ENCODE measurements at places on chromosomes 1 and 21.

DNA sequence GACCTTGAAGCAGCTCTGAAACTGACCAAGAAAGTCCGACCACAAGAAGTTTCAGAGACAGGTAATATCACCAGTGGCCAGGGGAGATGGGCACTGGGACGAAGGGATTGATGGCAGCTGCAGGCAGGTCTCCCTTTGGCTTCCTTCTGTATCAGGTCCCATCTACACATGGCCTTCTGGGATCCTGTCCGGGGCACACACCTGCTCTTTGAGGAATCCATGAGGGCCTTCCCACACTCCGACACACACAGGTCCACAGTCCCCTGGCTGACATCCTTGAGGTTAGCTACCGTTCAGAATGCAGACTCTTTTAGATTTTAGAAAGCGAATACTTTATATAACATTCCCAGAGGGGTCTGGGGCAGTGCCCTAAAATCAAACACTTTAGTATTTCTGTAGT, 26.5 kb upstream of the TMEM125 start:
- no peak for DNase-seq

DNA sequence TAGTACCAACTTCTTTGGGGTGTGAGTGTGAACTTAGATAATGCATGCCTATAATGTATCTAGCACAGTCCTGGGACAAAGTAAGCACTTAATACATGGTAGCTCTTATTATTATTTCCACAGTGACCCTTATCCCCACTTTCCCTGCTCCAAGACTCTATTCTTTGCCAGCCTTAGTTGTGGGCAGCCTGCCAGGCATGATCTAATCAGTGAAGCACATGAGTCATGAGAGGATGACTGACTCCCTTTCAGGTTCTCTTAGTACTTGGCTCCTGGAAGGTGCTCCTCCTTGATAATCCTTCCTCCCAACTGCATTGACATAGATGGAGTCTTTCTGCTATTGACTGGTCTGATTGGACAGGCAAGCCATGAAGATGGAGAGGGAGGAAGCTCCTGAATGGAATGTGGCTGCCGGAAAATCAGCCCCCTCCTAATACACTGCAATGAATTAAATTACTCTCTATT, 17.4 kb upstream of the GNG12 start:
- DNase-seq, result no peak

- DNase-seq, result no peak
These were observed 345.5 kb downstream of the NTNG1 start for GRCh38 chr1:107486349-107486748.

GRCh38 chr1:63418101-63418500, 50.7 kb downstream of the ALG6 start:
- DNase-seq, result no peak

DNA sequence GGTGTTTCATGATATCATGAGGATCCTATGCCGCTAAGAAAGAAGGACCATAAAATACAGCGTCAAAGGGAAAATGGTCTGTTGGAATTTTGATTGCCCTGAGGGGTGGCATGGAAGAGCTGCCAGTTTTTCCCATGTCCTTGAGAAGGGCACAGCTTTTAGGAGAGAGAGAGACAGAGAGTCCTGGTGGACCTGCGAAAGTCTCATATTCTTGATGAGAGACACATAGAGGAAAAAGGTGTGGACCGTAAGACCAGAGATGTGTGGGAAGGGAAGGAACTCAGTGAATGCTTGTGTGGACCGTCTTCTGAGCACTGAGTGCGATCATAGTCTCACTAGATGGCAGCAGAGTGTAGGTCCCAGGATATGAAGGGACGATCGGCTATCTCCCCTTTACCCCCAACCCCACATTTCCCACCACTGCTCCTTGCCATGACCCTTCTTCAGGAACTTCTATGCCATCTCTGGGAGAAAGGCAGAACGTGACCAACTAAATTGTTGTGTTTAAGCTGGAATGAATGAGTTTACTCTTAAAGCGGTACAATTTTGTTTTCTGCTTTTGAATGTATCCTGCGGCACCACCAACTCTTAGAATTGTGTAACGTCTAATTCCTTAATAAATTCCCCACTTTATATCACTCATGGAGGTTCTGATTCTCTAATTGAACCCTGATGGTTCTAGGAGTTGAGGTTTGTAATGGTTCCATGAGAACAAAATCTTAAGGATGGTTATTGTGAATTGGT, 117.7 kb downstream of the CTH start:
- DNase-seq, result no peak

DNA sequence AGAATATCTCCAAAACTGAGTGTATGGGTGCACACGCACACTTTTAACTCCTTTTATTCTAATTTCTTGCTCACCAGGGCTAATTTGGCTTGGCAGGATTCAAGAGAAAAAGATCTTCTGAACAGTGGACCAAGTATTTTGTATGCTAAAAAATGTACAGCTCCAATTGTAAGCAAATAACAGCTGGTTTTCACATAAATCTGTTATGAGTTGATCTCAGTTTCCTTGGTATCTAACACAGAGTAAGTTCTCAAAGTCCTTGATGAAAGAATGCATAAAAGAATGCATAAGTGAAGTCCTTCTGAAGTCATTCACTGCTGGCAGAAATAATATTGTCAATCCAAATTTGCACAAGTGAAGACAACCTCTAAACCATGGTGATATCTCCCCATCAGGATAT, 213.0 kb downstream of the OMA1 start:
- no peak for DNase-seq

DNA sequence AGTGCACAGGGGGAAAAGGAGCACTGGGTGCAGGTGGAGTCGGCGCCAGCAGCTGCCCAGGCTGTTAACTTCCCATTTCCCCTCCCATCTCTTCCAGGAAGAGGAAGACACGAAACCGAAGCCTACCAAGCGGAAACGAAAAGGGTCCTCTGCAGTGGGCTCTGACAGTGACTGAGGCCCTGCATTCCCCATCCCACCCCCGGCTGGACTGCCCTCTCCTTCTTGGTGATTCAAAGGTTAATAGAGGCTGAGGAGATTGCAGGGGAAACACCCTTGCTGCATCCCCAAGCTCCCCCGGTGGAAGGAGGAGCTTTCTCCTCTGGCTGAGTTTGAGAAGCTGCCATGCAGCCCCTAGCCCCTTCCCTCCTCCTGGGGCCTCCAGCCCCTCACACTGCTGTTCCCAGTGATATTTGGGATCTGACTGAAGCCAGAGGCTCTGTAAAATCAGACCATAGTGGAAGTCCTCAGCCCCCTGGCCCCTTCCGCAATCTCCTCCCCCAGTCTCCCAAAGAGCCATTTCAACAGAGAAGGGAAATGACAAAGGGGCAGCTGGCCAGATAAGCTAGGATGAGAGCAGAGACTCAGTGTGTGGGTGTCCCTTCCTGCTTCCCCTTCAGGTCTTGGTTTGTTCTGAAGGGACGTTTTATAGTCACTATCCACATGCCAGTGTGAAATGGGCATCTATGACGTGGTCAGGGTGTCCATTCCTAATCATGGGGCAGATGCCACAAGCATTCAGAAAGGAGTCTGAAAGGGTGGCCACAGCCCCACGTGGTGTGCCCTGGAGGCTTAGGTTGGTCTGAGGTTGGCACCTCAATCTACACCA, 1.9 kb upstream of the SLC27A3 start:
- no peak for DNase-seq

- no peak for DNase-seq
These were observed 199.4 kb upstream of the NRIP1 start for GRCh38 chr21:15264084-15264665.

DNA sequence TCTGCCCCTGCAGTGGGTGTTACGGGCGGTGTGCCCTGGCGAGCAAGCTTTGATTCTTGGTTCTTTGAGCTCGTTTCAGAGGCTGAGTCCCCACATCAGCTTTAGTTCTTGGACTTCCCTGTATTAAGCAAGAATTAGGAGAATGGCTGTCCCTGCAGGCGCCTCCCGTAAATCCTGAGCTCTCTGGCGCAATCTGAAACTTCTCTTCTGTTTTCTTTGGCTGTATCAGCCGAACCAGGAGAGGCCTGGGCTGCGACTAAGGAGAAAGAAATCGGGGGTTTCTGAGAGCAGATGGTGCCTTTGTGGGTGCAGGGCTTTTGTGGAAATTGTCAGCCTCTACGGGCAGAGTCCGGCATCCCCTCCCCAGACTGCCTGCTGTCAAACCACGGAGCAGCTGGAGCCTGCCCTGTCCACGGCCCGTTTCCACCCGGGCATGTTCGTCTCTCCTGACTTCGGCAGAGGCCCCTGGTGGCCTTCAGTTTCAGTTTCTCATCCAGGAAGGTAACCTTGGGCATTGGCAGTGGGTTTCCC, 17.9 kb downstream of the CSTB start:
- DNase-seq, result no peak

- DNase-seq, result no peak
These were observed 33.8 kb downstream of the PRSS38 start for GRCh38 chr1:227849251-227849650.

GRCh38 chr1:4681026-4681425, 26.6 kb downstream of the AJAP1 start:
- no peak for DNase-seq

DNA sequence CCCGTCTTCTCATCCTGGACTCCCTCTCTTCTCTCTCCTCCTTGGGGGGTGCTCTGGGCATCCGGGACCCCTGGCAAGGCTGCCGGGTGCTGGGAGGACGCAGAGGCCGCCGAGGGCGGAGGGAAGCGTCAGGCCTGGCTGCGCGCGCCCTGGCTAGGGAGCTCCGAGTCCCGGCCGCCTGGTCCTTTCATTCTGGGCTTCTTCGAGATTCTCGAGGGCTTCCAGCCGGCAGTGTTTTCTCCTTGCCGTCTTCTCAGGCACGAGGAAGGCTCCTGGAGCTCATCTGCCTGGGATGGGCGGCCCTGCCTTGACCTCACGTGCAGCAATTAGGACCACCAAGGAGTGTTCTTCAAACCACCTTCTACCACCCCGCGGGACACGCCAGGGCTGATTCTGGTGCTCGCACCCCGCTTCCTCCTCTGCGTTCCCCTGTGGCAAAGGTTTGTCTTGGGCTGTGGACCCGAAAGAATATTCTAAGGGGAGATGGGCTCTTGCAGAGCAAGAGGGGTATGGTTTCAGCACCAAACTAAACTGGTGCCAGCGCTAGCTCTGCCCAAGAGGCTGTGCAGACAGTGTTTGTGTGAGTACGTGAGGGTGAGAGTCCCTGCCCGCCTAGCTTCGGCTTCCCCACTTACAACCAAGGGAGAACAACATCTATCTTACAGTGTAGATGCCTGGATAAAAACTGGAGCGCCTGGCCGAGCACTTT, 36.5 kb downstream of the PIK3CD start:
- DNase-seq, result no peak

DNA sequence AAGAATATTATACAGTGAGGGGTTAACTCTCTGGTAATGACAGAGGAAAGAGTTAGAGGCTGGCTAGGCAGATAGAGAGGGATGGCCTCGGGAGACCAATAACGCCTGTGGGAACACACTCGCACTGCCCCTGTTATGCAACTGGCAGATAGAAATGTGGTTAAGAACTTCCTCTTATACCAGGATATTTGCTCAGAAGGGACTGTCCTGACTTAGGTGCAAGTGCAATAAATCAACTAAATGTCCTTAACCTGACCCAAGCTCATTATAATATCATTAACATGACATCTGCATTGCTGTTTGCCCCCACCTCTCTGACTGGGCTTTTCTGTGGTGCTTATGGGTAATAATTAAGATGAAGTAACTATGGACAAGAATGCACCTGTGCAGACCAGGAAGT, 1518.0 kb downstream of the NCAM2 start:
- no peak for DNase-seq

GRCh38 chr1:237760951-237761350, 129.8 kb downstream of the ZP4 start:
- no peak for DNase-seq

GRCh38 chr1:185775501-185775900, 41.3 kb downstream of the HMCN1 start:
- no peak for DNase-seq

DNA sequence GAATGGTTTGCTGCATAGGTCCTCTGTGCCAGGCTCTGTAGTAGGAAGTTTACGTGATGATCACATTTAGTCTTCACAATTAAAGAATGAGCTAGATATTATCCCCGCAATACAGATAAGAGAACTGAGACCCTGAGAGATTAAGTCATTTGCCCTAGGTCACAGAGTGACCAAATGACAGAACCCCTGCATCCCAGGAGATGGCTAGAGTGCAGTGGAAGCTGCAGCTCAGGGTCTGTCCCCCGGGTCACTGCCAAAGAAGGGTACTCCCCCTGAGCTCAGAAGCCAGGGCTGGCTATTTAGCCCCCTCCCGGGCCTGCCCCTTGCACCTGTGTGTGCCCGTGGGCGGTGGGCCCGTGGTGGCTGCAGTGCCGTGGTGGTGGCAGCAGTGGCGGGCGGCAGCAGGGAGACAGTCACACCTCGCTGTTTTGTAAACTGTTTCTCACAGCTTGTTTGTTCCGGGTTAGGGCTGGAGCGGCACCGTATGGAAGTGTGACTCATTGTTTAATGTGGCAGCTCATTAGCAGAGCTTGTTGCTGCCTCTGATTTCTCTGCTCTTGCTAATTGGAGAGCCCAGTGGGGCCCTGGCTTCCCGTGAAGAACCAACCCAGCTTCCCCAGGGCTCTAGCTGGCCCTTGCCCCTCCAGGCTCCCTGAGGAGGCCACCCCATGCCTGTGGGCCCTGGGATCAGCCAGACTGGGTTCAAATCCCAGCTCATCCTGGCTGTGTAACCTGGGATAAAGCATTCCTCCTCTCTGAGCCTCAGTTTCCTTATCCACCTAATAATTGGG, 19.3 kb upstream of the FOXO6 start:
- DNase-seq, result no peak

DNA sequence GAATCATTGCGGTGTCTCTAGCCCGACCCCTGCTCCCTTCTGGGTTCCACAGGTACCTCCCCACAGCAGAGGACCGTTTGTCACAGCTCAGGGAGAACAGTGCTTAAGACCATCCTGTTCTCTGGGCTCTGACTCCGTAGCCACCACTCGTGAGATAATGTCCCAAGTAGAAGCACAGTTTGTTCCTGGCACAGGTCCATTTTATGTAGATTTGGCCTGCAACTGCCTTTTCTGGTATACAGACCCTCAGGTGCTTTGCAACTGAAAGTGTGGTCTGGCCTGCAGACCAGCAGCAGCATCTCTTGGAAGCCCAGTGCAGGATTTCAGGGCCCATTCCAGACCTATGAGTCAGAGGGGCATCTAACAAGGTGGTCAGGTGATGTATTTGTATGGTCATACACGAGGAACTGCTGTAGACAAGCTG, 28.4 kb upstream of the TMEM125 start:
- no peak for DNase-seq

DNA sequence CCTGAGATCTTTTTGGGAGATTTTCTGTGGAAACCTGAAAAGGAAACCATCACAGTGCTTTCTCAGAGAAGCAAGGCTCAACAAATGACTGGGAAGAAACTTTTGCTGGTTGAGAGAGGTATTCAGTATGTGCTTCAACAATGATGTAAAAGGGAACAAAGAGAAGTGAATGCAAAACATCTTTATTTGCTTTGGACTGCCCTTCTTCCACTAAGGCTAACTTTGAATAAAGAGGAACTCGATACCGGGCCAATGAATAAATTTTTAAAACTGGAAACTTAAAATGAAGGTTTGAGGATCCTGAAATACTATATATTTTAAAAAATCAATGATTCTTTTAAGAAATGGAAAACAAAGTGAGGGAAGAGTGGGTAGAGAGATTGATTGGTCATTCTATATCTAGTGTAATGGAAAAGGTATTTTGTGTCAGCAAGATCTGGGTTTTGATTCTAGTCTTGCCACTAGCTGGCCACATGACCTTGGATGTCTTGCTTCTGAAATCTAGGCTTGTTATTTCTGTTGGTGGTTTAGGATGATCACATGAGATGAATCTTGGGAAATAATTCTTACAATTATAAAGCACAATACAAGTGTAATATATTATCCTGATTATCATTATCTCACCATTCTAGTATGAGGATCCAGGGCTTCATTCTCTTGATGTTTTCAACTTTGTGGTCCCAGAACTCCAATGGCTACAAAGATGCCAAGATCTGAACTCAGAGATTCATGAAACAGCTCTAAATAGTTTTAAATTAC, 34.6 kb upstream of the APOBEC4 start:
- DNase-seq, result no peak

GRCh38 chr21:45844181-45844580, 137.4 kb upstream of the COL6A1 start:
- no peak for DNase-seq

Measured in NCI-H1417 treated with DMSO at 0.1 percent for 48 hours (cell line).